ENCODE measurements at places on chromosomes 3 and 15. TPM values are rescaled to one million over a fixed set of nuclear protein-coding genes. Genes with fewer than 3 reads are reported as not detected.

DNA sequence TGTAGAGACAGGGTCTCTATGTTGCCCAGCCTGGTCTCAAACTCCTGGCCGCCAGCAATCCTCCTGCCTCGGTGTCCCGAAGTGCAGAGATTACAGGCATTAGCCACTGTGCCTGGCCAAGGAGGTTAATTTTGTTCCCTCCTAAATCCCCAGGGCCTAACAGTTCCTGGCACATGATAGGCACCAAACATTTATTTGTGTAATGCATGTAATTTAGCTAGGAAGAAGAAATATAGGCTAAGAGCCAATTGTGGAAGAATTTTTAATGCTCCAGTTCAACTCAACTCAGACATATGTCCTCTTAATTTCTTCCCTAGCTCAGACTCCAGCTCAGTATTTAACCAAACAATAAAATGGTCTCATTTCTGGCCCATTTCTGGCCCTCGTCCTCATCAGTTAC lies 7.7 kb upstream of the ZNF592 start:
- DNase-seq: no peak

GRCh38 chr3:47780741-47781684 lies 680 bp downstream of the SMARCC1 start:
- peak; percentile 82 for DNase-seq

The CCR3 gene
- total RNA-seq: 0.14 TPM

DNA sequence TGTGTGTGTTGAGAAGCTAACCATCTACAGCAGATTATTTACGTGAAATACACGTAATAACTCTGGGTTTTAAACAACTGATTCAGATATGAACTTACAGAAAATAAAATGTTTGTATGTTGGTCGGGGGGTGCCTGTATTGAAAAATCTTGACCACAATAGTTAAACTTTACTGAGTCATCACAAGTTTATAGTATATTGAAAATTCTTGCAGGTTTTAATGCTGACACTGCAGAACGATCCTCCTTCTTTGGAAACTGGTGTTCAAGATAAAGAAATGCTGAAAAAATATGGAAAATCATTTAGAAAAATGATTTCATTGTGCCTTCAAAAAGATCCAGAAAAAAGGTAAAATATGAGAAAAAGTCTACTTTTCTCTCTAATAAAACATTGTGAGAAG lies 41.3 kb upstream of the SLC22A13 start:
- no peak for DNase-seq

DNA sequence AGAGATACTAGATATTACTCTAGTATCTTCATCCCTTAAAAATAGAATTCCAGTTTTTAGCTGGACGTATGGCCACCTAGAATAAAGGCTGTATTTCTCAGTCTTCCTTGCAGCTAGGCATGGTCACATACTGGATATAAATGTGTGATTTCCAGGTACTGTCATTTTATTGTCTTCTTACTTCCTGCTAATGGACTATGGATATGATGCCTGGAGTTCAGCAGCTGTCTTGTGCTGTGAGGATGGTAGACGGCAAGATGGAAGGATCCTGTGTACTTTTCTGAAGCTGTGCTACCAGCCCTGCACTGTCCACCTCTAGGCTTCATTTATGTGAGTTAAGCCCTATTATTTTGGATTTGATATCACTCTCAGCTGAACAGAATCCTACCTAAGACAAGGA lies 83.4 kb downstream of the EBLN2 start:
- no peak for DNase-seq

GRCh38 chr3:174330303-174330702 lies 528.8 kb upstream of the NAALADL2 start:
- DNase-seq: no peak

- no peak for DNase-seq
These were observed 824 bp upstream of the CILP start for GRCh38 chr15:65212097-65212496.

The RMDN3 gene
- 30.4 TPM for total RNA-seq
